ENCODE measurements at places on chromosomes 12 and 14.

GRCh38 chr12:112711507-112711906 is 80.0 kb upstream of the RPH3A start:
- no peak for DNase-seq

DNA sequence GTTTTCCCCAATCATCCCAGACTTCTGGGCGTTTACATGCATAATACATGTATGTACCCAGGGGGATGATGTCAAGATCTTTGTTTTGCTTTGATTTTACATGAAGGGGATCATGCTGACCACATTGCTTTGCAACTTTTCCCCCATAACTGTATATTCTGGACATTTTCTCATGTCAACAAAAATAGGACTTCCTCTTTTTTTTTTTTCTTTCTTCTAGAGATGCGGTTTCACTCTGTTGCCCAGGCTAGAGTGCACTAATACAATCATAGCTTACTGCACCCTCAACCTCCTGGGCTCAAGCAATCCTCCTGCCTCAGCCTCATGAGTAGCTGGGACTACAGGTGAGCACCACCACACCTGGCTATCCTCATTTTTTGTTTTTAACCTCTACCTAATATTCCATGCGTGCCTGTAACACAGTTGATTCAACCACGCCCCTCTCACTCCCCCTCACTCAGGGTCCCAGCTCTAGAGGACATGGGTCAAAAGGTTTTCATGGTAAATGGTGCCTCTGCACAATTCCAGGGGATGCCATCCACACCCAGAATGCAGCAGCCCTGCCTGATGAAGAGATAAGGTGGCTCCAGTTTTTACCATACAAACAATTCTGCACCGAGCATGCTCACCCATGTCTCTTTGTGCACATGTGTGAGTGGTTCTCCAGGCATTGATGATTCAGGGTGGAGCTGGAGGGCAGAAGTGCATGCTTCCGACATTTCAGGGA is 32.0 kb upstream of the CIPC start:
- no peak for DNase-seq

DNA sequence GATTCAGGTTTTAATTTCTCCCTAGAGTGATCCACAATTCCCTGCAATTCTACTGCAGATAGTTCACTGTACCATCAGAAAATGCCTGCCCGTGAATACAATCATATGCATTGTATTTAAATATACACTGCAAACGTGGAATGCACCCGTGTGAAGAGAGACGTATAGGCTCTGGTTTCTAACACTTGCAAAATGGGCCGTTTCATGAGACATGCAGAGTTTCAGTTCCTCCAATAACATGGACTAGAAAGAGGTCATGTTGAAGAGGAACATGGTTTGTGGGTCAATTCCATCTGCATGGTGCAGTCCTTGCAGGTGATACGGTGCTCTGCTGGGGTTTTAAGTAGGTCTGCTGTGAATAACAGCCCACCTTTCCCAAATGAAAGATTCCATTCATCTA is 373.3 kb downstream of the TMEM132D start:
- DNase-seq: no peak

DNA sequence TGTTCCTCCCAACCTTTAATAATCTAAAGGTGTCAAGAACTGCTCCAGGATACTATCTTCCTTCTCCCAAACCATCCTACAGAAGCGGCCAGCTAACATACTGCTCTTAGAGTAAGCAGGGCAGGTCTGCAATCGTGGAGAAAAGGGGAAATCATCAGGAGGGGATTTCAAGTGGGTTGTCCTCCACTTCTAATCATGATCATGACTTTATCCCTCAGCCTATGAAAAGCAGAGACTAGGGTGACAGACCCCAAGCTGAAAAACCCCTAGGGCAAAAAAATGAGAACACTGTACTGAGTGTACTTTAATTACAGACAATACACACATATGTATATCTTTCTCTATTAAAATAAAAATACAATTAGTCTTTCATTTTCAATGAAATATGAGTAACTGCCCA is 13.9 kb downstream of the DUSP16 start:
- no peak for DNase-seq

DNA sequence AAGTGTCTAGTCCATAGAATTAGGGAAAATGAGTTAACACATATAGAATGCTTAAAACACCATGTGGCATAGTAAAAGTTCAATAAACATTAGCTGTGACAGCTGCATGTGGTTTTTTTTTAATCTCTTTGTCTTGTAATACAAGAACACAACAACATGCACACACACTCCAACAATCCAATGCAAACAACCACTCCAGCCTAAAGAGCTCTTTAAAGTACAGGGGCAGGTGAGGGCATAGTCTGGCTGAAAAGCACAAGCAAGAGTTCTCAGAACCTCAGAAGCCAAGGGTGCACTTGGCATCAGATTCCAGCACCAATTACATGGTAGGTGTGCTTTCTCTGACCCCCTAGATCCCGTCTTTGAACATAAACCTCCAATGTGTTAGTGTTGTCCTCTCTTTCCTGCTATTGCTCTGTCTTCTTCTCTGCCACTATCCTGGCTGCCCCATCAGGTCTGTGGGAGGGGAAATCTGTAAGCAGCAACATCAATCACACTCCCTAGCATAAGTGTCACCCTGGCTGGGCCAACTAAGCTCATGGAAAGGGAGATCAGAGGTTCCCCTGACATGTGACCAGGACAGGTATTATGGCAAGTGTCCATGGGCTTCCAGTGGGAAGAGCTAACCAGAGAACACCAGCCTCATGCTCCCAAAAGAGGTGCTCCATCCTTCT is 91.0 kb downstream of the SLC8A3 start:
- DNase-seq: no peak

GRCh38 chr12:104551313-104551931 is 94.7 kb downstream of the CHST11 start:
- DNase-seq: no peak

GRCh38 chr14:82778601-82779000 is 1244.9 kb upstream of the SEL1L start:
- no peak for DNase-seq

DNA sequence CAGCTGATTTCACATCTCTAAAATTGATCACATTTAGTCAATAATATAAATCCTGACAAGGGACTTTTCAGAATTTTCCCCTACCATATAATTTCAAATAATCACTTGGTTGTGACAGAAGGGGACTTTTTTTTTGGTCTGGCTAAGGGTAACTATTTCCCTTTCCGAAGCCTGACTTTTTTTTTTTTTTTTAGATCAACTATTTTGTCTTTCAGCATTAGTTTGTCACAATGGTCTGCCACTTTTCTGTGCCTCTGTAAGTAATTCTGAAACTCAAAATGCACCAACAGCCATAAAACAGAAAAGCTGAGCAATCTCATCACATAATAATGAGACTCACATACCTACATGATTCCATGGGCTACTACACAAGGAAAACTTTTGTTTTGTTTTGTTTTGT is 266.4 kb downstream of the SSPN start:
- DNase-seq: no peak

- DNase-seq: no peak
These were observed 26.0 kb downstream of the TBX3 start for GRCh38 chr12:114658002-114658441.

GRCh38 chr12:19894803-19895202 is 455.5 kb downstream of the AEBP2 start:
- no peak for DNase-seq

DNA sequence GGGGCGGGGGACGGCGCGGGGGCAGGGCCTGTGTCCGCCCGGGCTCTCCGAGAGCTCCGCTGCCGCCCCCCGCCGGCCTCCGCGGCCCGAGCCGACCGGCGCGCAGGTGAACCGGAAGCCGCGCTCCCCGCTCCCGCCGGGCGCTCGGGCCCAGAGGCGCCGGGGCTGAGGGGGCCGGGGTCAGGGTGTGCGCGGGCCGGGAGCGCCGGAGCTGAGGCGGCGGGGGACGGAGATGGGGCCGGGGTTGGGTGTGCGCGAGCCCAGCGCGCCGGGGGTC is 431 bp downstream of the HIP1R start:
- DNase-seq: no peak

DNA sequence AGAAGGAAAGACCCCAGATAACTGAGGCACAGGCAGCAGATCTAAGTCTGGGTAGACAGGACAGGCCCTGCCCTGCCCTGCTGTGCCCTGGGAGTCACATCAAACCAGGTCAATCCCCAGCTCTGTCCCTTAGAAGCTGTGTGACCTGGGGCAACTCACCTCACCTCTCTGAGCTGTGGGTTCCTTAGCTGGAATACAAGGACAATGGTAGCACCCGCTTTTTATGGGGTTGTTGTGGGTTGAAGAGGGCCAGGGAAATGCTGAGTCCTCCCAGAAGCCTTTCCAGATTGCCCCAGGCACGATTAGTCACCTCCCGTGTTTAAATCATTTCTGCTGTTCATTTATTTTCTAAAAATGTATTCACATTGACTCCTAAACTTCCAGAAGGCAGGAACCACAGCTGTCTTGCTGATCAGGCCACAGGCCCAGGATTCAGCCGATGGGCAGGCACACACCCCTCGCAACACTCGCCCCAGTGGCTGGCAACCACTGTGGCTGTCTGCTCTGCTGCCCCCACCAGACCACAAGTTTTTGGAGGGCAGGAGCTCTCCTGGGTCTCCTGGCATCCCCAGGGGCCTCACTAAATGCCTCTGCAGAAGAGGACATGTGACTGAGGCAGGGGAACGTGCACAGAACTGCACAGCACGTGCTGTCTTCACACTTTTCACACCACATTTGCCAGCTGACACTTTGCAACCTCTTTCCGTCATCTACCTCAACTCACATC is 3.0 kb downstream of the SELPLG start:
- DNase-seq: peak; percentile 86

DNA sequence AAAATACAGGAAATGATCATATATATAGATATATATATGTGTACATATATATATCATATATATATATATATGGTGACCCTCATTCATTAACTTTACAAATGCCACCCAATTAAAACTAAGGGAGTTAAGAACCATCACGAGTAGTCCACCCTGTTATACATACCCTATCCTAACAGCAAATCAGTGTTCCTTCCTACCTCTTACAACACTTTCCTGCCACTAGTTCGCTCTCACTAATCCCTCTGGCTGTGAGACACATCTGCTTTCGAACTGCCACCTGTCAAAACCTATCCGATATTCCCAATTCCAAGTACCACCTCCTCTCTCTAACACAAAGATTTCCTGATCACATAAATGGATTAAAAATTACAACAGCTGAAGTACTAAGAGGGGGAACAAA is 100.5 kb downstream of the EEA1 start:
- no peak for DNase-seq

- no peak for DNase-seq
These were observed 121.6 kb downstream of the MGAT4C start for GRCh38 chr12:86134561-86134960.

GRCh38 chr12:110756611-110757010 is 13.9 kb upstream of the PPP1CC start:
- DNase-seq: peak; percentile 48

DNA sequence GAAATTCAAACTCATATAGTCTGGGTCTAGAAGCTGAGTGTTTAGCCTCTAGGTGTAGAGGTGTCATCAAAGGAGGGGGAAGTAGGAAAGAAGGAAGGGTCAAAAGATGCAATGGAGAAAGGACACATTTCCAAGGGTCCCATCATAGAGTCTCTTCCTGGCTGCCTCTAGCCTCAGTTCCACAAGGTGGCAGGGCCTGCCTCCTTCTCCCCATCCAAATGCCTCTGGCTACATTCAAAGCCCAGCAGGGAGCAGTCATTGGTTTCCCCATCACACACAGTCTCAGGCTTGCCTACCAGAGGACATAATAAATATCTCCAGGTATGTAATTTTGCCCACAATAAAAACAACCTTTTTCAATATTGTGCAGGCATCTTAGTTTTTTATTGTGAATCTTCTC is 2.1 kb upstream of the CCT2 start:
- DNase-seq: peak; percentile 4

- no peak for DNase-seq
These were observed 12.2 kb upstream of the GPR68 start for GRCh38 chr14:91256661-91257060.

DNA sequence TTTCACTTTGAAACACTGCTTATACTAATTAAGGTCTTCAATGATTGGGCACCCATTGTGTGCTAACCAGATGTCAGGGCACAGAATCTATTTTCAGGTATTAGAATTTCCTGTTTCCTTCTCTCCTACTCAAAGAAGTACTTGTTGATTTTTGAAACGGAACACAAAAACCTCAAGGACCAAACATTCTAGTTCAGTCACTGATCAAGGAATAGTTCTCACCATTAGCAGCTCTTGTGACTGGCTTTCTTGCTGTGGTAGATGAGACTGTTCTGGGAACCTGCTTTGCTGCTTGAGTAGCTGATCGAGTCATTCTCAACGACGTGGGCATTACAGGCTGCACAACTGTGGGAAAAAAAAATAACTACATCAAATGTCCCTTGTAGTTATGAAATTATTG is 11.0 kb downstream of the DLGAP5 start:
- no peak for DNase-seq

- DNase-seq: no peak
These were observed 59.1 kb downstream of the TBC1D30 start for GRCh38 chr12:64883264-64884163.

DNA sequence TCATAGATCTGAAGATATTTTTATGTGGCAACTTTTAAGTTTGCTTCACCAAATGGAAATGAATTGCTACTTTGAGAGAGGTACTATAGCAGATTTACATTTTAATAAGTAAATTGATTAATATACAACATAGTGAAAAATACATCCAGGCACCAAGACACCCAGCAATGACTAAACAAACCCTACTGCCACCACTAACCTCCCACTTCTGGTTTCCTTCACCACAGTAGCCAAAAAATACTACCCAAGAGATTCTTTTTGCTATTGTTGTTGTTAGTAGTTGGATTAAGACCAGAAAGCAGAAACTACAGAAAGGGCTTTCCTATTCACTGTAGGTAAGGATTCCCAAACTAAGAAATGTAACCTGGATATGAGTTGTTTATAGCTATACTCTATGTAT is 54.1 kb downstream of the COCH start:
- DNase-seq: no peak

DNA sequence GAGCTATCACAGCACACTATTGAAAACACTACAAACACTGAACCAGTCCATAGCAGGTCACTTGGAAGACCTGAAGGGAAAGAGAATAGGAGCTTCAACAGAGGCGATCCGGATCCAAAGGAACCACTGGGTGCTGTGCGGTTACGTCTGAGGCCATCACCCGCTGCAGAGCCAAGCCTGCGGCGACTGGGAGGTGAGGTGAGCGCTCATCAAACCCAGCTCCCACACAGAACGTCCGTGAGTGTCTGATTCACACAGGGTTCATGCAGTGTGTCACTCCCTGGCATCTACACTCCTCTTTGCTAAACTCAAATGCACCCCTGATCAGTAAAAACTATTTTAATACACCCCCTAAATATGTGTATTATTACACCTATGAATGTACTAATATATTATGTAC is 64.1 kb downstream of the TMEM132D start:
- DNase-seq: no peak

GRCh38 chr12:50825372-50825838 is 17.3 kb upstream of the TMPRSS12 start:
- DNase-seq: peak; percentile 59

DNA sequence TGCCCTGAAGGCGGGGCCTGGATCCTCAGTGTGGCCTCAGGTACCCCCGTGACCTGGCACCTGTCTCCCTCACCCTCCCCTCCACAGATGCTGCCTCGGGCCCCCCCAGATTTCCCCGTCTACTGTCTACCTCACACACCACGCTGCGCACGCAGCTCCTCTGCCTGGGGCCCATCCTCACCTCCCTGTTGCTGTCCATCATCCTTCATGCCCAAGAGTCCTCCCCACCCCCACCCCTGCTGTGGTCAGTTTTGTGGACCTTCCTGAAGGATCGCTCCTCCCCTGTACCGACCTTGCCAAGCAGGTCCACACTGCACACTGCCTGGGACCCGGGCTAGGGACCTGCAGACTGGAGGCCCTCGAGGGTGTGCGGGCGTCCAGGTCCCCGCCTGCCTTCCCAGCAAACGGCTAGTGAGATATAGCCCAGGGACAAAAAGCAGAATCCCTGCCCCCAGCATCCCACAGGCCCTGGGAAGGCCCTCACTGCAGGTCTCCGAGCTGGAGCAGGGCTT is 197.4 kb upstream of the DIO3 start:
- no peak for DNase-seq
